Activated CD4-positive, alpha-beta T cell treated with anti-CD3 and anti-CD28 coated beads, Interleukin-2, Interleukin-6, amounts not matched to agents 100 ng/mL and 50 ng/mL, durations not matched to agents 16 hours and 8 hours (primary cell): ENCODE measurements at places on chromosomes 11 and 22.

DNA sequence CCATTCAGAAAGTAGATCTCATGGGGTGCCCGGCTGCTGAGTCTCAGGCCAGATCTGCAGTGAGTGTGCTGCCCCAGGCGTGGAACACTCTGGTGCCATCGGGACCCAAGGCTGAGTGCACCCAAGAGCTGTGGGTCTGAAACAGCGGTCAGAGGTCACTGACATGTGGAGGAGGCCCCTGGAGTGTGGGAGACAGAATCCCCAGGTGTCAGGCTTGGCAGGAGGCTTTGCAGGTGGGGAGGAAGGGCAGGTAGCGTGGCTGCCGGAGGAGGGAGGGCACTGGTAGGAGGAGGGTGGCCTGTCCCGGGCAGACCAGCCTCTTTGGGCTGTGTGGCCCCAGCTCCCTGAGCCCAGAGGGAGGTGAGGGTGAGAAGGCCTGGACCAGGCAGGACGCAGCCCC lies 31.7 kb upstream of the KRTAP5-6 start:
- no peak for DNase-seq

- DNase-seq: no peak
These were observed 268.7 kb upstream of the CCDC90B start for GRCh38 chr11:83554876-83555275.

DNA sequence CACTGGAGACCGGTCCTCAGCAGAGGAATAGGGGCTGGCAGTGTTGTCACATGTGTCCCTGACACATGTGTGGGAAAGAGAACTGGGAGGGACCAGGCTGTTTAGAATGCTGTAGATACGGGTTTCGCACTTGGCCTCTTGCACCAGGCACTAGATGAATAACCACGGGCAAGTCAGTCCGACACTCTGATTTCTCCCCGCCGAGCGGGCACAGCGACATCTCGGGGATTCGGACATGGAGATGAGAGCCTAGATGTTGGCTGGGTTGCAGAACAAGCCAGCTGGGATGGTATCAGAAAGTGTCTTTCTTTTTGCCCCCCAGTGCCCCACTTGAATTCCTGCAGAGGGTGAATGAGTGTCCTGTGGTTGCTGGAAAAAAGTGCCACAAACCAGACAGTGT lies 115.9 kb upstream of the SLC22A12 start:
- no peak for DNase-seq

GRCh38 chr22:34623580-34623979 lies 442.4 kb upstream of the ISX start:
- DNase-seq: no peak

DNA sequence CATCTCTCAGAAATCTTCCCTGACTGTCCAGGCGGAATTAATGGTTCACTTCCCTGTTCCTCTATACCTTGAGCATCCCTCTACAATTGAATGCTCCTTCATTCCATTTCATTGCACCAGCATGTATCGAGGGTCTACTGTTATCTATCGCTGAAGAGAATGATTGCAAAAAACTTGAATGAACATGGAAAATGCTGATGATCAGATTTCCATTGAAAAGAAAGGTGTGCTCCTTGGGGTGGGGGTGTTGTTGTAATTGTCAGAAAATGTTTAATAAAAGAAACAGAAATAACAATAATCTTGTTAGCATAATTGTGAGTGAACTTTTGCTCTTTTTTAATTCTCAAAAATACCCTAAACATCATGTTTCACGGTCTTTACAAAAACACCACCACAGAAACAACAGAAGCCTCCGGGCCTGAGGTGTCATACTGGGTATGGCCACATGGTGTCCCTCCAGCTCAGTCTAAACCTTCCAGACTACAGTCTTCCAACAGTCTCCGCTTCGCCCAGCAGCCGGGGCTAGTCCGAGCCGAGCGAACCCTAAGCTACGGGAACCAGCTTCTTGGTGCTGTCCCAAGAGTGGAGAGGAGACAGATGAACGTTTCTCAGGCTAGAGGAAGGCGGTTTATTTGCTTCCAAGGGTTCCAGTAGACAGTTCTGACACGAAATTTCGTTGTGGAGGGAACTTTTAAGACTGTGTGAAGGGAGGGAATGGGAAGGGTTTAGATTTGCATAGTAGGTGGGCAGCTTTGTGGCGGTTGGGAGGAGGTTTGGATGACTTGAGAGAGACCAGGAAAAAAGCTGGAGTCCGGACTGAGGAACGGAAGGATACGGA lies 75.8 kb upstream of the ZBED5 start:
- peak; percentile 85 for DNase-seq

DNA sequence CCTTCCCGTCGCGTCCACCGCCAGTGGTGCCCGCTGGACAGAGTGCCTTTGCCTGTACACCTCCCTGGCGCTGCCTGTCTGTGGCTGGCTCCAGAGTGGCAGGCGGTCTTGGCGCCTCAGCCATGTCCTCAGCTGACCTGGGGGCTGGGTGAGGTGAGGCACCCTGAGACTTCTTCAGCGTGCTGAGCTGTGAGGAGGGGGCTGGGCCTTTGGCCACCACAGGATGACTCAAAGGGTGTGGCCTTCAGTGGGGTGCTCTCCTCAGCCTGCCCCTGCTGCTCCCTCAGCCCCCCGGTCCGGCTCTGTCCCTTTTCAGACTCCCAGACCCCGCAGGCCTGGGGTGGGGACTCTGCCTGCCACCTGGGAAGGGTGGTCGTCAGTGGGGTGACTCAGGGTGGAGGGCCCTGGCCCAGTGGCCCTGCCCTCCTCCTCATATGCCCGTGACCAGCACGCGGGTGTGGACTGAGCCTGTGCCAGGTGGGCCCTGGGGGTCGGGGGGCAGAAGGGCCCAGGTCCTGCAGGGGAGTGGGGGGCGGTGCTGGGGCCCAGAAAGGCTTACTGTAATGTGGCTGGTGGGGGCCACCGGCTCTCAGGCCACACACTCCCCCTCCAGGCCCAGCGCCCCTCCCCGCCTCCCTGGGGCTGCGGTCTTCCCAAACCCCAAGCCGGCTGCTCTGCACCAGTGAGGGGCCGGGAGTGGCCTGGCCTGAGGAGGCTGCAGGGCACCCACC lies 15.9 kb downstream of the CRELD2 start:
- peak; percentile 36 for DNase-seq

GRCh38 chr22:42500161-42500835 lies 19.3 kb downstream of the RRP7A start:
- peak; percentile 88 for DNase-seq

DNA sequence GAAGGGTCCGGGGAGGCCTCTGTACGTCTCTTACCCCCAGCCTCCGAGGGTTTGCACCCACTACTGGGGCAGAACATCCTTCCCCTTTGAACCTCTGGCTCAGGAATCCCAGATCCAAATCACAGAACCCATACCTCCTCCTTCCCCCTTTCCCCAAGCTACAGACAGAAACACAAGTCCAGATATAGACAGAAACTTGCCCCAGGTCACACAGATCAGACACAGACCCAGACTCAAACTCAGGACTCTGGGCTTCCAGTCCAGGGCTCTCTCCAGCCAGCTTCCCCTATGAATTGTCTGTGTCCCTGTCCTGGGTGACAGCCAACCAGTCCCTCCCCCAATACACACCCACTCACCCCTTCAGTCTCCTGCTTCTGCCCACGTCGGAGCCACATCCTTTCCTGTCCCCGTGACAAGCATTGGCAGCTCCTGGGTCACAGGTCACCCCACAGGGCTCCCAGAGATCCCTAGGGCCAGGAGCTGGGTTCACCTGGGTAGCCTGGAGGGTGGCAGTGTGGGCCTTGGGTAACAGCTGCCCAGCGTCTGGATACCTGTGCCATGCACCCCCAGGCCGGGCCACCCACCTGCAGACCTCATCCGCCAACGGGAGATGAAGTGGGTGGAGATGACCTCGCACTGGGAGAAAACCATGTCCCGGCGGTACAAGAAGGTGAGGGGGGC lies 772 bp downstream of the TBC1D10C start:
- DNase-seq: peak; percentile 80

GRCh38 chr11:35525501-35526175 lies at the start of gene PAMR1:
PAMR1 (minus strand) TSS chr11:35525616; CDS start chr11:35525585, 31 bp downstream.
- no peak for DNase-seq

DNA sequence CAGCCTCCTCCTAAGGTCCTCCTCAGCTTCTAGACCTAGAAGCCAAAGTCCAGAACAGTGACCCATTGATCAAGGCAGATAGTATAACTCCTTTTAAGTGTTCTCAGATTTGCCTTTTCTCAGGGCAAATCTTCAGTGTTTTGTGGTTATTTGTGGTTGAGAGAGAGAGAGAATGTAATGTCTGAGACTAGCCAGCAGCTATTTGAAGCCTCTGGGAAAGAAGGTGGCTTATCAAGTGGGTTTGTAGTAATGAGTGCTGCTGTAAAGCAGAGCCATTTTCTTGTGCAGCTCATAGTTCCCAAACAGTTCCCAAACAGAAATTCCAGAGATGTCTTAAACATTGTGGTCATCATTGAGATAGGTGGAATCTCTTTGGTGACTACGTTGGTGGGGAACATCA lies 89.5 kb downstream of the RNF169 start:
- DNase-seq: no peak

- DNase-seq: no peak
These were observed 11.9 kb downstream of the SNRPD3 start for GRCh38 chr22:24567668-24568067.

DNA sequence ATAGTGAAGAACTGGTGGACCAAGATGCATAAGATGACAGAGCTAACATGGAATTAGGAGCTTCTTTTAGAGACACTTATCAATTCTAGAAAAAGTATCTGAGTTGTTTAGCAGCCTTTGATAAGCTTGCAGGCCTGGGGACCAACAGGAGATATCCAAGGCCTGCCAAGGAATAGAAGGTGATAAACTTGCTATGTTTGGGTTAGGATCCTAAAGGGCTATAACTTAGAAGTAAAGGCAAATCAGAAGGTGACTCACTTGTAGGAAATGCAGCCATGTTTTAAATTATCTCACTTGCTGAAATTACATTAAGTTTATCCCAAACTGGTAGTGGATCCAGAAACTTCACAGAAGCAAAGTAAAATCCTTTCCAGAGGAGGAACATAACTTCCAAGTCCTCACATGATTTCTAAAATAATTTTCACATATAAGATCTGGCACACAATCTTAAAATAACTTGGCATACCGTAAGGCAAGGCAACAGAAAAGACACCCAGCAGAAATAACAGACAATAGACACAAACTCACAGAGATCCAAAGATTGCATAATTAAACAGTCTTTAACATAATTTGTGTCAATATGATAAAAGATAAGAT lies 69.6 kb upstream of the TEAD1 start:
- DNase-seq: no peak

GRCh38 chr11:130508913-130509312 lies 60.5 kb downstream of the ADAMTS15 start:
- no peak for DNase-seq

- peak; percentile 12 for DNase-seq
These were observed 85.3 kb upstream of the SORL1-AS1 start for GRCh38 chr11:121538054-121538453.

DNA sequence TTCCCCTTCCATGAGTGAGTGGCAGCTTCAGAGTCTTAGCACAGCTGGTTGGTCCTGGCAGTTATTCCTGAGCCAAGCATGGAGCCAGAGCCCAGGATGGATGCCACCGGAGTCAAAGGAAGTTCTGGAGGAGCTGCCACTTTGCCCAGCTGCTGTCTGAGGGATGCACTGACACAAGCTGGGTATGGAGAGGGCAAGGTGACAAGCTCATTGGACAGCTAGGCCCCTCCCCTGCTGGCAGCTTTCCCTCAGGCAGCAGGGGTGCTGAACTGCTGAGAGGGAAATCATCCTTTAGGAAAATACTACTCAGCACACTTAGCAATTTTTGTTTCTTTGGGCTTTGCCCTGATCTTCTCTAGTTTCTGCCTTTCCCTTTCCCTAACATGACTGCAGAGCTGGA lies 99.3 kb upstream of the SESN3 start:
- DNase-seq: no peak

DNA sequence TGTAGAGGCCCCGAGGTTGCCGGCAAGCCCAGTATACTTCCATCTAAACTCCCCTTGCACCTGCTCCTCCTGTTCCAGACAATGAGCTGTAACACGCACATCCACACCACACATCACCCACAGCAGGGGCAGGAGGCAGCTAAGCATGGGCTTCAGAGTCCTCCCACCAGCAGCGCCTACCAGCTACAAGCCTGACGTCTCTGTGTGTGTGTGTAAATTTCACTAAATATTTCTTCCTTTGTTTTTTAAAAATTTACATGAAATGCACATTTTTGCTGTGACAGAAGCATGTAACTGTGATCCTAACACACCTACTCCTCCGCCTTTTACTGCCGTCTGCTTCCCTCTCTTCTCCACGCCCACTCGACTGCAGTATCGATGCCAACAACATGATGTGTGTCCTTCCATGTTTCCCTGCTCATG lies 29.4 kb upstream of the PACSIN2 start:
- DNase-seq: no peak

- no peak for DNase-seq
These were observed 1085.5 kb downstream of the BRD1 start for GRCh38 chr22:48742191-48742555.

- DNase-seq: peak; percentile 78
These were observed 1.0 kb upstream of the TOB2 start for GRCh38 chr22:41447435-41448188.

GRCh38 chr11:123546515-123546914 lies 107.9 kb downstream of the SCN3B start:
- no peak for DNase-seq

DNA sequence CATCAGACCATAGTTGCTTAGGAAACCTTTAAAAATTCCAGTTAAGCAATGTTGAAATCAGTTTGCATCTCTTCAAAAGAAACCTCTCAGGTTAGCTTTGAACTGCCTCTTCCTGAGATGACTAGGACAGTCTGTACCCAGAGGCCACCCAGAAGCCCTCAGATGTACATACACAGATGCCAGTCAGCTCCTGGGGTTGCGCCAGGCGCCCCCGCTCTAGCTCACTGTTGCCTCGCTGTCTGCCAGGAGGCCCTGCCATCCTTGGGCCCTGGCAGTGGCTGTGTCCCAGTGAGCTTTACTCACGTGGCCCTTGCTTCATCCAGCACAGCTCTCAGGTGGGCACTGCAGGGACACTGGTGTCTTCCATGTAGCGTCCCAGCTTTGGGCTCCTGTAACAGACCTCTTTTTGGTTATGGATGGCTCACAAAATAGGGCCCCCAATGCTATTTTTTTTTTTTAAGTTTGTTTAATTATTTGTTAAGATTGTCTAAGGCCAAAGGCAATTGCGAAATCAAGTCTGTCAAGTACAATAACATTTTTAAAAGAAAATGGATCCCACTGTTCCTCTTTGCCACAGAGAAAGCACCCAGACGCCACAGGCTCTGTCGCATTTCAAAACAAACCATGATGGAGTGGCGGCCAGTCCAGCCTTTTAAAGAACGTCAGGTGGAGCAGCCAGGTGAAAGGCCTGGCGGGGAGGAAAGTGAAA lies 73.4 kb downstream of the NCAPD3 start:
- peak; percentile 29 for DNase-seq

- no peak for DNase-seq
These were observed 90.8 kb downstream of the ABTB2 start for GRCh38 chr11:34267013-34267412.

GRCh38 chr22:35596821-35597220 lies 20.3 kb downstream of the MB start:
- no peak for DNase-seq
